Tibial nerve (tissue), 4 donors: ENCODE measurements at places on chromosomes 5 and 9. TPM values are rescaled to one million over a fixed set of nuclear protein-coding genes. Genes with fewer than 3 reads are reported as not detected.
A peak's percentile ranks its signal among the peaks of the same experiment; 100 is the strongest.

DNA sequence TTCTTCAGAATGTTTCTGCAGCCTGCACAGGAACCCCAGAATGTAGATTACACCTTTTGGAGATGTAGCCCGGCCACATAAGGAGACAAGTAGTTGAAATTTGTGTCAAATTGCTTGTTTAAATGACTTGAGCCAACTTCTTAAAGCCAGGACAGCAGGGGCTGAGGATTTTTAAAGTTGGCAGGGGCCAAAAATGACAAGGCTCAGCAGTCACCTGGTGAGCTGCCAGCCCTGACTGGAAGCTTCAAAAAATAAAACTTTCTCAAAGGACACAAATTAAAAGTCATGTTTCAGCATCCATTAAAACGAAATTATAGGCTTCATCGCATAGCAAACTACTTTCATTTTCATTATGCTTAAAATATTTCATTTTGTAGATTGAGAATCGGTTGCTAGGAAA, 340.3 kb upstream of the WWC1 start:
- no peaks in the 10 kb centered on the region for H3K27me3 ChIP-seq
- H3K36me3 ChIP-seq = no peaks in the 10 kb centered on the region
- H3K27ac ChIP-seq = peak overlapping the region; percentile 66
- peak overlapping the region; percentile 2 for H3K4me3 ChIP-seq
- peaks cover 31% of the 10 kb centered on the region for H3K4me1 ChIP-seq
- DNase-seq = no peak

TXNDC8 gene
- not detected for total RNA-seq

- no peak for DNase-seq
- peaks cover 3% of the 10 kb centered on the region for H3K4me1 ChIP-seq
- no peak overlapping the region for H3K4me3 ChIP-seq
- H3K27ac ChIP-seq = peak overlapping the region; percentile 17
- no peaks in the 10 kb centered on the region for H3K27me3 ChIP-seq
- H3K36me3 ChIP-seq = no peaks in the 10 kb centered on the region
Observed at GRCh38 chr5:150317048-150318003, 14.6 kb upstream of the ARSI start.

DNA sequence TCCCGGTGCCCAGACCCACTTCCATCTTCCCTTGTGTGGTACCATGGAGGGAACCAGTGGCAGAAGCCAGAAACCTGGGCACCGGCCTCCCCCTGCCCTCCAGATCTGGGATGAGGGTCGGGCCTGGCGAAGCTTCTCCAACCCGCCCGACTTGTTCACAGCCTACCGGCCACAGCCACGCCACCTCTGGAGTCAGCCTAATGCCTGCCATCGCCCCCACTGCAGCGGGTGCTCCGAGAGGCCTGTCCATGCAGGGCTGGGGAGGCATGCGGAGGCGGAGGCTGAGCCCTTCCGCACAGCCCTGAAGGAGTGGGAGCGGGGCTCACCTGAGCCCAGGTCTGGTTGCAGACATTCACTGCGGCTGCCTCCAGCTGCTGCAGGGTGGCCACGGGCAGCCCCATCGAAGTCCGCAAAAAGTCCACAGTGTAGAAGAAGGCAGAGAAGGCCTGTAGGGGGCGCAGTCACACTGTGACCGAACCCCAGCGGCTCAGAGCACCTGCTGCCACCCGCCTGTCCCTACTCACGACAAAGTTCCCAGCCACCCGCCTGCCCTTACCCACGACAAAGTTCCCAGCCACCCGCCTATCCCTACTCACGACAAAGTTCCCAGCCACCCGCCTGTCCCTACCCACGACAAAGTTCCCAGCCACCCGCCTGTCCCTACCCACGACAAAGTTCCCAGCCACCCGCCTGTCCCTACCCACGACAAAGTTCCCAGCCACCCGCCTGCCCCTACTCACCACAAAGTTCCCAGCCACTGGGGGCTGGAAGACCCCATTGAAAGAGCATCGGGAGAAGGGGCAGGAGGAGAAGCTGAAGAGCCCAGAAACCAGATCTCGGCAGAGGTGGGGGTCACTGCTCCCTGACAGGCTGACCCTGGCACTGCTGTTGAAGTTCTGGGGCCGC, 3.8 kb upstream of the NPDC1 start:
- H3K4me1 ChIP-seq = peaks cover 27% of the 10 kb centered on the region
- H3K27me3 ChIP-seq = peaks cover 39% of the 10 kb centered on the region
- no peak overlapping the region for H3K4me3 ChIP-seq
- no peak overlapping the region for H3K27ac ChIP-seq
- DNase-seq = peak; percentile 57
